ENCODE measurements at places on chromosomes 7 and 10.

- peak; percentile 27 for DNase-seq
Measured at GRCh38 chr7:44811093-44811492, 14.6 kb downstream of the PPIA start.

GRCh38 chr7:111356941-111357340, 205.4 kb downstream of the IMMP2L start:
- no peak for DNase-seq

- DNase-seq, result peak; percentile 11
Measured at GRCh38 chr10:5551531-5552375, 27.0 kb downstream of the CALML3 start.

DNA sequence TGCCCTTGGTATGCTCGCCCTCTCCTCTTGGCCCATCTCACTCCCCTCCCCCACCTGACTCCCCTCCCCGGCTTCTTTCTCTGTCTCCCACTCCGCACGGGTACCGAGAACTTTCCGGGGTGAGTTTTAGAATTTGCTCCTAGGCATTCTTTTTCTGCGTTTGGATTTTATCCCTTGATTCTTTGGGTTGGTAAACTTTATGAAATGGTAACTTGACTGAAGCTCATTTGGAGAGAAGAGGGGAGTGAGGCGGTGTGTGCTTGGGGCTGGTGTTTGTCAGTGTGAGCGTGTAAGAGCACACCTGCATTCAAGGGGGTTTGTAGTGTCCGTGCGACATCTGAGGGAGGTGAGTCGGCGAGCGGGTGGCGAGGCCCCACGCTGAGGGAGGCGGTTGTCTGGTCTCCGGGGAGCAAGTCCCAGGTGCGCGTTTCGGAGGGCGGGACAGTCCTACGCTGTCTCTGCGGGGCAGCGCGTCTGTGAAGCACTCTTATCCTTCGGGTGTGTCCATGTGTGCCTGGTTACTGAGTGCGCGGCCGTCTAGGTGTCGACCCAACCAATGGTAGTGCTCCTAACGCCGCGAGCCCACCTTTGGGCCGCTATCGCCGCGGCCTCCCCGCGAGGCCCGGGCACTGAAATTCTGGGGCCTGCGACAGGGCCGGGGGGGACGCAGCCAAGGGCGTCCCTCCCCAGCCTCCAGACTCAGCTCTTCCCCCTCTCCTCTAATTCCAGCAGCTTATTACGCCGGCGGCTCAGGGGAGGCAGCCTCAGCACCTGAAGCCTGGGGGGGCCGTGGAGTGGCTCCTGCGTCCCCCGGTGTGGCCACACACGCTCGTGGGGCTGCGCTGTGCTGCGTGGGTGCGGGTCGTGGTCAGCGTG, 2.6 kb upstream of the ZNF503 start:
- peak; percentile 68 for DNase-seq

DNA sequence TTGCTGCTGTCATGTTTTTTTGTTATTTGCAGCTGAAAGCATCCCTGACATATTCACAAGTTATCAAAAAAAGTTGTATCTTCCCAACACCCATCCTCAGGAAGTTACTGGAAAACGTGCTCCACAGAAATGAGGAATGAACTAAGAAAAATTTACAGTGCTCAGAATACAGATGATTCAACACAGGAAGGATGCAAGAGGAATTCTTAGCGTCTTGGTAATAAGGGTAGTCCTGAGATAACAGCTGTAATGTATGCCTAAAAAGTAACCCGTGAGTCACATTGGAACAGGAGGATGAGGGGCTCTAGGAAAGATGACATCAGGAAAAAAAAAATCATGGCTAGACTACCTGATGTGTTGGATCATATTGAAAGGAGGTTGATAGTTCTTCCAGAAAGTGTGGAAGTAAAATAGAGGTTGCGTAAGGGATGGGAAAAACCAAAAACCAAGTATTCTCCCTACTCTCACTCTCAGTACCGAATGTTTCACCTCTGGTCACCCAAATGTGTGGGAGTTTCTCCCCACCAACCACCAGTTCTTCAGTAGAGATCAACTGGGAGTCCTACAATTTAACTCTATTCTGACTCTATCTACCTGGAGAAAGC, 3.9 kb downstream of the ADAM12 start:
- no peak for DNase-seq

DNA sequence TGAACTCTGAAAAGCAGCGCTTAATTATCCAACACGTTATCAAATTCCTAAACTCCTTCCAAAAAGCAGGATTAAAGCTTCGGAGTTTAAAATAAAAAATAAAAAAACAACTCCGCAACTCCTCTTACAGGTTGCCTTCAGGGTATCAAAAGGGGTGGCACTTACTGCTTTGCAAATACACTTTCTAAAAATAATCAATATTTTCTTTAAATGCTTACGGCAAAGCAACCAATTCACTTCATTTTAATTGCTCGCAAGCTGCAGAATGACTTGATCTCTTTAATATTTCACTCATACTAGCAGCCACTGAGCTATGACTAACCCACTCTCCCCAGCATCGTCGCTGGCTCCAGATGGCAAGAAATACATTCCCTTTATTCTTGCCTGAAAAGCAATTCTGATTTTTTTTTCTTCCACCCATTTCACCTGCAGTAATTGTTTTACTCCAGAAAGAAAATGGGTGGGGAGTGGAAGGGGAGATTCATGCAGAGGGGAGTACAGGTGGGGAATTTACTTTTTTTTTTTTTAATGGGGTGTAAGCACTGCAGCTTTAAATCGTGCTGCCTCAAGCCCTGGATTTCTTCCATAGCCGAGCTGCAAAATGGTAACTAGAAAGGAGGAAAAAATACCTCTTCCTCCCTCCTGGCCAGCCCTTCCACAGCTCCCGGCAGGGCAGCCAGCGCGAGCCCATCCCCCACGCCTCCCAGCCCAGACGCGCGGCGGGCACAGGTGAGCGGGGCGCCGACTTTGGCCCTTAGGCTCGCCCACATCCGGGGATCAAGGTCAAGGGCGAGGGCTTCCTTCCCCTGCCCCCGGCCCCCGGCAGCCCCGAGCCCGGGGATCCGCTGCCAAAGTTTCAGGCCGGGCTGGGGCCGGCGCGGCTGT, 54.2 kb upstream of the FHIP2A start:
- DNase-seq, result peak; percentile 87

GRCh38 chr7:157132796-157133195, 5.9 kb upstream of the UBE3C start:
- no peak for DNase-seq

GRCh38 chr7:23377134-23377533, 78.0 kb downstream of the MALSU1 start:
- DNase-seq, result peak; percentile 15

GRCh38 chr10:15427843-15428414, 56.8 kb upstream of the FAM171A1 start:
- DNase-seq, result peak; percentile 31

GRCh38 chr10:3105166-3105565, 37.8 kb downstream of the PFKP start:
- no peak for DNase-seq

GRCh38 chr10:43002596-43002995, 74.3 kb upstream of the RET start:
- DNase-seq, result no peak

- no peak for DNase-seq
Measured at GRCh38 chr7:92874567-92874966, 38.2 kb upstream of the CDK6 start.

GRCh38 chr7:131152766-131153165, 174.9 kb upstream of the MKLN1 start:
- DNase-seq, result no peak

DNA sequence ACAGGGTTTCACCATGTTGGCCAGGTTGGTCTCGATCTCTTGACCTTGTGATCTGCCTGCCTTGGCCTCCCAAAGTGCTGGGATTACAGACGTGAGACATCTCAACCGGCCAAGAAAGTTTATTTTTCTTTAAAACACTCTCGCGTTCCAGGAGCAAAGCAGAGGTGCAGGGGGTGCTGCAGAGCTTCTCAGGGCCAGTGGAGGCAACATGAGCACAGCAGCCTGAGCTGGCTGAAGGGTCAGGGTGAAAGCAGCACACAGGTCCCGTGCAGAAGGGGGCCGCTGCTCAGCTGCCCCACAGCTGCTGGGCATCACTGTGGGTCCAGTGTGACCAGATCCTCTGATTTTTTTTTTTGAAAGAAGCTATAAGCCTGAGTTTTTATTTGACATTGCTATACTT, 46.1 kb downstream of the EPHB4 start:
- DNase-seq, result no peak

DNA sequence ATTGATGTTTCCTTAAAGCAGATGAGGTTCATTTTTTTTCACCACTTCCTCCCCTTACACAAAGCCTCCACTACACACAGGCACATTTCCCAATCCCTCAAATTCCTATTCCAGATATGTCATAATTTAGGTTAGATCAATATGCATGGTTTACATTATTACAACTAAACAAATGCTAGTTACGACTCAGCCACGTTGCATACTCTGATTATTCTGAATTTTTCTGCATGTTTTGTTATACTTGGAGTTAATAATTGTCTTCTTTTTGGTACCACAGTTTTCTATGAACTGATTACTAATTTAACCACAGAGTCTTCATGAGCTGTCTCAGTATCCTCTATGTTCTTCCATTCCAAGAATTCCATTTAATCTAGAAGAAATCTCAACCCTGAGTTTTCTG, 4.4 kb upstream of the BICC1 start:
- peak; percentile 39 for DNase-seq

GRCh38 chr10:102394801-102395399, 605 bp upstream of the NFKB2 start:
- DNase-seq, result peak; percentile 46

- DNase-seq, result no peak
Measured at GRCh38 chr10:31296754-31297153, 22.3 kb upstream of the ZEB1 start.

- no peak for DNase-seq
Measured at GRCh38 chr10:74088722-74089121, 61.9 kb downstream of the AP3M1 start.

DNA sequence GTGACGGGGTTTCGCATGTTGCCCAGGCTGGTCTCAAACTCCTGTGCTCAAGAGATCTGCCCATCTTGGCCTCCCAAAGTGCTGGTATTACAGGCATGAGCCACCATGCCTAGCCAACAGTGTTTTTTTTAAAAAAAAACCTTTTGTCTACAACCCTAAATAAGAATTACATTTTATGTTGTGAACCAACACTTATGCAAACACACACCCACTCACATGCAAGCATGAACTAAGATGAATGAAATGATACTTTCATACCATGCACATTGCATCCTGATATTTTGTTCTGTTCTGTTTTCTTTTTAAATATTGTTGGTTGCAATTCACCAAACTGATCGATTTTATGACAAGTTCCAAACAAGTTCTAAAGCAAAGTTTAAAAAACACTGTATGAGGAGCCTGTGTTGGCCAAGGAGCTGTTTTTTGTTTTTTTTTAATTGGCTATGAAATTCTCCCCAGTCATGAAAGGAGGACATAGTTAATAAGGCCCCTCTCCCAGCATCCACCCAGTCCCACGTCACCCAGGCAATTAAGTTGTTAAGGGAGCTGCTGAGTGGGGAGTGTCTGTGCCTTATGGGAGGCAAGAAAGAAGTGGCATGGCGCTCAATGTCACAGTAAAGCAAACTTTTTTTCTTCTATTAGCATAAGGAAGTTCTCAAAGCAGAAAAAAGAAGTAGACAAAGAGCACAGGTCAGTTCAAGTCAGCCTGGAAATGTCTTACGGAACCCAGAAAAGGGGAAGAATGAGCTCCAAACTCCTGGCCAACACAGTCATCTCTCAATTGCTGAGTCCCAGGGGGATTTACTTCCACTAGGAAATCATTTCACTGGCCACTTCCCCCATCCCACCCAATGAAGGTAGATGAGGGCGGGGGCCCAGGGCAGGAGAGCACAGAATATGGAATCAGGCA, 50.1 kb downstream of the NOD1 start:
- no peak for DNase-seq

DNA sequence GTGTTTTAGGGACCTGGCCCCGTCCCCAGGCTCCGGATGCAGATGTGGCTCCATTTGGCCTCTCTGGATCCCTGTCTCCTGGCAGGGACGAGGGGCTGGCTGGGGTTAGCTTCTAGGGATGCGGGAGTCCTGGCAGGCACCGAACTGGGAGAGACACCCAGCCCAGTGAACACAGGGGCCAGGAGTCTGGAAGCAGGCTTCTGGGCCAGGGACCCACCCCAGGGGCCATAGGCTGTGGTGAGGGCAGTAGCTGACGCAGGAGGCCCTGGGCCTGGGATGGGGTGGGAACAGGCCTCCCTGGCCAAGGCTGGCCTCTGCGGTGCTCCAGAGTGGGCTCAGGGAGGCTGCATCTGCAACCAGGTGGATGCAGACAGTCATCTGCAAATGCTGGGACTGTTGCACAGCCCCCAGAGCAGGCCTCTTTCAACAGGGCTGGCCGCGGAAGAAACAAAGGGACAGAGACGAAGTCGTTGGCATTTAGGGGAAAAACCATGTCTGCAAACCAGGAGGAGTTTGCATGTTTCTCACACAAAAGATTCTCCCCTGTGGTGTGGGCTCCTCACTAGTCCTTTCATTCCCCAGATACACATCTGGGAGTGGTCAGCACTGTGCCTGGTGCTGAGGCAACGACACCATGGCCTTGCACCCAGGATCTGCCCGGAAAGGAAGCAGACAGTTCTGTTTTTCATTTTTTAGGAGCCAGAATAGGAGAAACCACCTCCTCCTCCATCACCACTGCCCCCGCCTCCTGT, 36.4 kb upstream of the ZNF488 start:
- no peak for DNase-seq

DNA sequence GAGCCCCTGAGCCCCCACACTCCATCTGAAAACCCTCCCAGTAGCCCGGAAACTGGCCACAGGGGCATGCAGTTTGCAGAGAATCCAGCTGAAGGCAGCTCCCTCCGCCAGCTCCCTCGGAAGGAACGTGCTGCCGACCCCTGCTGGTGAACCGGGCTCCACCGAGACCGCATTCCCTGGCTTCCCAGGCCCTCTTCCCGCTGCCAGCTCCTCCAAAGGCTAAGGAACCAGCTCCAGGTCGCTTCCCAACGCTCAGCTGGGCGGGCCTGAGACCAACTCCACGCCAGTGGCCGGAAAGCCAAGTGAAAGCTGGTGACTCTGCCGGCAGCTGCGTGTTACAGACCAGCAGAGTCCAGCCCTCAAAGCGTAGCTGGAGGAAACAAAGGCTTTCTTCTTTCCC, 35.8 kb downstream of the GPER1 start:
- DNase-seq, result no peak

- DNase-seq, result no peak
Measured at GRCh38 chr7:30566596-30566995, 28.1 kb upstream of the GARS1 start.

Data from ACHN (cell line).